Left hindlimb (tissue), 1 donor: ENCODE measurements at places on chromosomes 1 and 21.

DNA sequence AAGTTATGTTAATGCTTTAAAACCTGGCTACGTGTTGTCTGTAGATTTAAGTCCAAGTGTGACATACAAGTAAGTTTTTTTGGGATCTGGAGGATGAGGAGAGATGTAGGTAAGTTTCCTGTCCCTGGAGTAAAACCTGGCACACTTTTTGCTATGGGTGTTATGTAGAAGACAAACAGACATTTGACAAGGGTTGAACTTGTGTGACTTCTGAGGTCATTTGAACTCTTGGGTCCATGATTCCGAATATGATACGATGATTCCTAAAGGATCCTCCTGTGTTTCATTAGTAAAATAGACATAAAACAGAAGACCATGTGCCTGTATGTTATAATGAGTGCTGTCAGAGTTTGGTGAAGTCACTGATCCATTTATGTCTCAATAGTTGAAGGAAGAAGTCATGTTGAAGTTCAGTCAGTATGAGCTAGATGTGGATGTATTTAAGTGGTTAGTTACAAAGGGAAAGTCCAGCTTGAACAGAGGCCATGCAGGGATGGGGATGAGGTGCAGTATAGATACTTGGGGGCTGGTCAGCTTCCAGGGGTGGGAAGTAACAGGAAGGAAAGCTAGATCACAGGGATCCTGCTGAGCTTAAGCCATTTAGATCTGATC lies 44.3 kb downstream of the ARID1A start:
- no peak for DNase-seq

DNA sequence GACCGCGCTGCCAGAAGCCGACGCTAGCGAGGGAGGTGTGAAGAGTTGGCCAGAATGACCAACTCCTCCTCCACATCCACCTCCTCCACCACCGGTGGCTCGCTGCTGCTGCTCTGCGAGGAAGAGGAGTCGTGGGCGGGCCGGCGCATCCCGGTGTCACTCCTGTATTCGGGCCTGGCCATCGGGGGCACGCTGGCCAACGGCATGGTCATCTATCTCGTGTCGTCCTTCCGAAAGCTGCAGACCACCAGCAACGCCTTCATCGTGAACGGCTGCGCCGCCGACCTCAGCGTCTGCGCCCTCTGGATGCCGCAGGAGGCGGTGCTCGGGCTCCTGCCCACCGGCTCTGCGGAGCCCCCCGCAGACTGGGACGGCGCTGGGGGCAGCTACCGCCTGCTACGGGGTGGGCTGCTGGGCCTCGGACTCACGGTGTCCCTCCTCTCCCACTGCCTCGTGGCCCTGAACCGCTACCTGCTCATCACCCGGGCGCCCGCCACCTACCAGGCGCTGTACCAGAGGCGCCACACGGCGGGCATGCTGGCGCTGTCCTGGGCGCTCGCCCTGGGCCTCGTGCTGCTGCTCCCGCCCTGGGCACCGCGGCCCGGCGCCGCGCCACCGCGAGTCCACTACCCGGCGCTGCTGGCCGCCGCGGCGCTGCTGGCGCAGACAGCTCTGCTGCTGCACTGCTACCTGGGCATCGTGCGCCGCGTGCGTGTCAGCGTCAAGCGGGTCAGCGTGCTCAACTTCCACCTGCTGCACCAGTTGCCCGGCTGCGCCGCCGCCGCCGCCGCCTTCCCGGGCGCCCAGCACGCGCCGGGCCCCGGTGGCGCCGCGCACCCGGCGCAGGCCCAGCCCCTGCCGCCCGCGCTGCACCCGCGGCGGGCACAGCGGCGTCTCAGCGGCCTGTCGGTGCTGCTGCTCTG lies 1.2 kb downstream of the GPR88 start:
- no peak for DNase-seq

- no peak for DNase-seq
Observed at GRCh38 chr1:8562222-8562621, 244.3 kb downstream of the SLC45A1 start.

DNA sequence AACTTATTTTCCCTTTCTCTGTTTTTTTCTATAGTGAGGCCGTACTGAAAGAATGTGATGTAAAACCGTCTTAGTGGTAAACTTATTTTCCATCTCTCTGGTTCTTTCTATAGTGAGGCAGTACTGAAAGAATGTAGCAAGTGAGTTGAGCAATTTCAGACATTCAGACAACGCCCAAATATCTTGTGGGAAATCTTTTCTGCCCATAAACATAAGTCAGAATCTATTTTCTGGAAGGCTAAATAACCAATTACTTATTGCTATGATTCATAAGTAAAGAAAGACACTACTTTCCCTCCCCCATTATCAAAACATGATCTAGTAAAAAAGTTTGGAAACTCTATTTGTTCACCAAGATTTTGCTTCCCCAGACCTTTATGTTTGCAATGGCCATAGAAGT lies 18.8 kb upstream of the SCCPDH start:
- no peak for DNase-seq
